ENCODE measurements at places on chromosomes 13 and 19. TPM values are rescaled to one million over a fixed set of nuclear protein-coding genes. Genes with fewer than 3 reads are reported as not detected.

DNA sequence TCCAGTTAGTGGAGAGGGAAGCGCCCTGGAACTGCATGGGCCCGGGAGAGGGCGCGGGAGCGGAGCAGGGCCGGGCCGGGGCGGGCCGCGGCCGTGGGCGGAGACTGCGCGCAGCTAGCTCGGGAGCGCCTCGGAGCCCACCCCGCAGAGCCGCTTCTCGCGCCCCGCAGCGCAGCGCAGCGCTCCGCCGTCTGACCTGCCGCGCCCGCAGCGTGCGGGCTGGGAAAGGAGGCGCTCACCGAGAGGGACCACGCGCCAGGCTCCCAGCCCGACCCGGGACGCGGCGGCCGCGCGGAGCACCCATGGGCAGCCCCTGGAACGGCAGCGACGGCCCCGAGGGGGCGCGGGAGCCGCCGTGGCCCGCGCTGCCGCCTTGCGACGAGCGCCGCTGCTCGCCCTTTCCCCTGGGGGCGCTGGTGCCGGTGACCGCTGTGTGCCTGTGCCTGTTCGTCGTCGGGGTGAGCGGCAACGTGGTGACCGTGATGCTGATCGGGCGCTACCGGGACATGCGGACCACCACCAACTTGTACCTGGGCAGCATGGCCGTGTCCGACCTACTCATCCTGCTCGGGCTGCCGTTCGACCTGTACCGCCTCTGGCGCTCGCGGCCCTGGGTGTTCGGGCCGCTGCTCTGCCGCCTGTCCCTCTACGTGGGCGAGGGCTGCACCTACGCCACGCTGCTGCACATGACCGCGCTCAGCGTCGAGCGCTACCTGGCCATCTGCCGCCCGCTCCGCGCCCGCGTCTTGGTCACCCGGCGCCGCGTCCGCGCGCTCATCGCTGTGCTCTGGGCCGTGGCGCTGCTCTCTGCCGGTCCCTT lies at the start of gene MLNR:
Gene MLNR, plus strand, starts transcription at position 303 of the 820 bp plus-strand sequence. Its CDS starts 0 bp downstream, at position 303.
- DNase-seq: no peak

SPACA4 gene
- not detected for polyA plus RNA-seq

DNA sequence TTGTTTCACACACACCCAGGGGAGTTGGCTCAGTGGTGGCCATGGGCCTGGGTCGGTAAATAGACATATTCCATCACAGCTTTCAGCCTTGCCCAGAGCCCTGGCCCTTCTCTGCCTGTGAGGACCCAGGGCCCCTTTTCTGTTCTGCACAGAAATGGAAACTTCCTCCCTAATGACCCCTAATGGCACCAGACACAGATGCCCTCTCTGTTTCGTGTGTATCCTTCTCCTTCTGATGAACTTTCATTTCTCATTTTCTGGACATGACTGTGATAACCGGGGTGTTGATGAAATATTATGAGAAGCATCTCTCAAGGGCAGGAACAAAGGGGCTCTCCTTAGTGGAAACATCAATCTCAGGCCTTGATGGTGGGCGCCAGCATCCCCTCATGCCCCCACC lies 12.8 kb downstream of the LILRA1 start:
- no peak for DNase-seq

FARP1 gene
- 76.9 TPM for polyA plus RNA-seq

DNA sequence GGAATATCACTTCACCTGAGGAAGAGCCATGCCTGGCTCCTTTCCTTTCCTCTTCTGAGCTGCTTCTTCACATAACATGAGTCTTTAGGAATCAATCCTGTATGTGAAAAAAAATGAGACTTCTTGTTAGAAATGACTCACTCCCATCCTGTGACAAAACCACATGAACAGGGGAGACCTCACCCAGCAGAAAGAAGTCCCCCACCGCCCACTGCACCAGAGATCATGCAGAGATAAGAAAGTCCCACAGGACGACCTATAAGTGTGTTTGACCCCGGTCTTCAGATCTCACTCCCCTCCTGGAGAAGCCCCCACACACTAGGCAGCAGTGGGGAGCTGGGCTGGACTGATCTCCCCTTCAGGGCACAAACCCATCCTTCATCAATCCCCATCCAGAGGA lies 7.8 kb downstream of the ZNF600 start:
- no peak for DNase-seq

All from BJ (cell line).